ENCODE measurements at places on chromosomes 4 and X. TPM values are rescaled to one million over a fixed set of nuclear protein-coding genes. Genes with fewer than 3 reads are reported as not detected.

- DNase-seq, result no peak
Observed at GRCh38 chr4:42466273-42466844, 69.1 kb downstream of the SHISA3 start.

GRCh38 chr4:38114386-38115150, 154.4 kb downstream of the PTTG2 start:
- DNase-seq, result no peak

DNA sequence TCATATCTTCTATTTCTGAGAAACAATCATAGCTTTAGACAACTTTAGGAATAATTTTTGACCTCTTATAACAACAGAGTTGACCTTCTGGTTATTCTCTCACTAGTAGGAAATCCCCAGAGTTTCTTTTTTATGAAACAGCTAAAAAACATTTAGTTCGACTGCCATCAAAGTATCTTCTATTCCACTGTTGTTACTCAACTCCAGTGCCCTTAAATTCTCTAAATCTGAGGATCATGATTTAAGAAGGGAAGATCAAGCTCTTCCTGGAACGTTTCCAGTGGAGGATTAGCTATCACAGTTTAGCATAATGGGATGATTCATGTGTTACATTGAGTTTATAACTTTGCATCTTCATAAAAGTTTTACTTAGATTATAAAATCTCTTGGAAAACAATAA, 134.9 kb upstream of the VEGFC start:
- DNase-seq, result no peak

Gene DIAPH2
- total RNA-seq, result 9.9 TPM

- no peak for DNase-seq
Observed at GRCh38 chrX:136049608-136050007, 64.4 kb downstream of the SLC9A6 start.

Gene LEF1
- total RNA-seq, result 0.32 TPM

DNA sequence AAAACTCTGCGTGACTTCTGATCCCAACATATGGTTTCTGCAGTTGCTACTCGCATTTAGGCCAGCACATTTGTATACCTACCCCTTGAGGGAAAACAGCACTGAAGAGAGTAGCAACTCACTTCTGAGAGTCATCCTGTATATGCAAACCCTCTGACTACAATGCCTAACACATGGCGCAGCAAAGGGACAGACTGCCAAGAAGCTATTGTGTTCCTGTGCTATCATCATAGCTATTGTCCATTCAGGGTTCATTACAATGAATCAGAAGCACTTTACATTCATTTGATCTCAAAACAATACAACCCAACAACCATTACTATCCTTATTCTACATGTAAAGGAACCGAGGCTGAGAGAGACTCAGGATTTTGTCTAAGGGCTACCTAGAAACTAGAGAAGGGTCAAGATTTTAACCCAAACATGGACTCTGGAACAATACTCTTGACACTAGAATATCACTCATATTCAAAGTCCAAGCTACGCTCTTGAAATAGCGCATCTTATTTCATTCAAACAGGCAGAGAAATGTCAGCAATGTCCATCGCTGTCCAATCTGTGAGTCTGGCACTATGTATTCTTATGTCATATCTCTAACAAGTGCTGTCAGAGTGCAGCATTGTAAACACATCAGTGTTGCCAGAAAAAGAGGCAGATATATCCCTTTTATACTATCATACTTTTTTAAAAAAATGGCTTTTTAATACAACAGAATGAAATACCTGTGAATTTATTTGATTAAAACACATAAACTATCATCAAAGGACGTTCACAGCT, 173.6 kb downstream of the CORIN start:
- DNase-seq, result no peak

- no peak for DNase-seq
Observed at GRCh38 chr4:145563293-145563985, 55.7 kb upstream of the MMAA start.

DNA sequence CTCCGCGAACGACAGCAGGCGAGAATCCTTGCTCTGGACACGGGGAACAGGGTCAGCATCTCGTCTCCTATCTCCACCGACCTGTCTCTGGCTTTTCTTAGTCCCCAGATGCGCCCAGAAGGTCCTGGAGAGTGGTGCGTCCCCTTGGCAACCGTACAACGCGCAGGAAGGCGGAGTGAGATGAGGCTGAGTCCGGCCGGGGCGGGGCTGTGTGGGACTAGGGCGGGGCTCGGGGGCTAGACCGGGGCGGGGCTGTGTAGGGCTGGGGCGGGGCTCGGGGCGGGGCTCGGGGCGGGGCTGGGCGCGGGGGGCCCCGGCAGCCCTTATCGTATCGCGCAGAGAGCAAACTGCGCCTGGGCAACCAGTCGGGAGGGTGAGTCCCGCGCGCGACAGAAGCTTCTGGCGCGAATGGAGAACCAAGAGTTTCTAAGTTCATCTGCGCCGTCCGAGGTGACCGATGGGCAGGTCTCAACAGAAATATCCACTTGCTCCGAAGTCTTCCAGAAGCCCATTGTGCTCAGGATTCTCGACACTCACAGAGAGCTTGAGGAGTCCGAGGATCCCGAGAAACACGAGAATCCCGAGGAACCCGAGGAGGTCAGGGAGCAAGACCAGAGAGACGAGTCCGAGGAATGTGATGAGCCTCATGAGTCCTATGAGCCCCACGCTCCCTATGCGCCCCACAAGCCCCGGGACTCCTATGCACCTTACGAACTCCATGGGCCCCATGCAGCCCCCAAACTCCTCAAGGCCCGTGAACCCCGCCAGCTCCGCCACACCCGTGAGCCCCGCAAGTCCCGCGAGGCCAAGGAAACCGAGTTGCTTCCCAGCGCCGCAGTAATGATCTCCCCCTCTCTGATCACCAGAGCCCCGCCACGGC, 24.9 kb downstream of the ARL9 start:
- peak; percentile 95 for DNase-seq

GRCh38 chr4:4780729-4781244, 78.7 kb upstream of the MSX1 start:
- no peak for DNase-seq

GRCh38 chr4:86831262-86832130, 17.7 kb downstream of the SLC10A6 start:
- DNase-seq, result no peak

DNA sequence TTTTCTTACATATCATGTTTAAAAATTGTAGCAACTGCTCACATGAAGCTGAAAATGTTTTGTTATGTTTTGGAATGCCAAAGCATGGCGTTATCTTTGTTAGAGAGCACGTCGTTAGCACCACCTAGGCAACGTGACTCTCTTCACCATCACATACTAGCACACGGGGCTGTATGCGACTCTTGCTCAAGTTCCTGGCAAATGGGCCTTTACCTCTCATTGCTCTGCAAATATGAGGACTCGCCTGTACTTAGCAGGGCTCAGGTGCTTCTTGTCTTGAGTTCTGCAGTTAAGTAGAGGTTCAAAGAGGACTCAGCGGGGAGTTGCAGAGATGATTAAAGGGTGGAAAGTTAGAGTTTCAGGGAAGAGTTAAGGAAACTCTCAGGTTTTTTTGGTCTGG, 59.4 kb downstream of the CLCN4 start:
- no peak for DNase-seq

Gene GPR82
- 0.22 TPM for total RNA-seq

GRCh38 chr4:127788517-127788916, 6.4 kb downstream of the HSPA4L start:
- no peak for DNase-seq

Gene IGSF1
- total RNA-seq, result 2.6 TPM
